Fibroblast of skin of abdomen (primary cell): ENCODE measurements at places on chromosomes 6 and 20.
A peak's percentile ranks its signal among the peaks of the same experiment; 100 is the strongest.

DNA sequence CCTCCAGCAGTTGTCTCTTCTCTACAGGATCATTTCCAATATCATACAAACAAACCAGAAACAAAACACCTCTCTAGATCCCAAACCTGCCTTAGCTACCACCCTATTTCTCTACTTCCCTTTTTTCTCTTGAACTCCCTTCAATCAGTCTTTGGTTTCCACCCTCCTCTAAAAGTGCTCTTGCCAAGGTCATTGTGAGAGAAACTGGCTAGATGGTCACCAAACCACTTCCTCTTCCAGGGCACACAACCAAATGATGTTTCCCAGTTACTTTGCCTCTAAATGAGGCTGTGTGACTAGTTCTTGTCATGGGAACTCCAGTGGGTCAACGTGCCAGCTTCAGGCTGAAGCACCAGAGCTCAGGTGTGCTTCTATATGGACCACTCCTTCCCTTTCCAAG is 85.8 kb upstream of the ARMC2 start:
- no peak for DNase-seq

DNA sequence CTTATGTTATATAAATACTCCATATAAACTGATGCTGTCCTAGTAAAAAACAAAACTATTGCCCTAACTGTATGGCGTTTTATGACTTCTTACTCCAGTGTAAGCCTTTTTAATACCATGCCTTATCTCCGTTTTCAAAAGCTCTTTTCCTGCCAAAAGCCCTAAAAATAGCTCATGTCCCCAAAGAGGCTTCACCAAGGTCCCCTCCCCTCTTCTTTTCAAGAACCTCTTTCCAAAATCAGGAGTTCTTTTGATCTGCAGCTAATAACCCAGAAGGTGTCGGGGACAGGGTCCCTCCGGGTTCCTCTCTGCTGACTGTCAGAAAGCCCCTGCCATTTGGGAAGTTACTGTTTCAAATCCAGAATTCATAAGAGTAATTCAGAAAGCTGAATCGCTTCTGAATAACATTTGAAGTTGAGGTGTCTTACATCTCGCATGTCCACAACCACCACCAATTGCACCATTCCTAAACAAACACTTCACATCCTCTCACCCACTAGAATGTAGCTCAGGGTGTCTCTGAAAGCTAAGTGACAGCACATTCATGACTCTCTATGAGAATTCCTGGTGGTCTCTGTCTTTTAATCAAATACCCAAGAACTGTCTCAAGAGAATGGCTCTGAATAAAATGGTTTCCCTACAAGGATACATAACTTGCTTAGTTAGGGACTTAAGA is 13.3 kb downstream of the TASP1 start:
- DNase-seq = no peak

DNA sequence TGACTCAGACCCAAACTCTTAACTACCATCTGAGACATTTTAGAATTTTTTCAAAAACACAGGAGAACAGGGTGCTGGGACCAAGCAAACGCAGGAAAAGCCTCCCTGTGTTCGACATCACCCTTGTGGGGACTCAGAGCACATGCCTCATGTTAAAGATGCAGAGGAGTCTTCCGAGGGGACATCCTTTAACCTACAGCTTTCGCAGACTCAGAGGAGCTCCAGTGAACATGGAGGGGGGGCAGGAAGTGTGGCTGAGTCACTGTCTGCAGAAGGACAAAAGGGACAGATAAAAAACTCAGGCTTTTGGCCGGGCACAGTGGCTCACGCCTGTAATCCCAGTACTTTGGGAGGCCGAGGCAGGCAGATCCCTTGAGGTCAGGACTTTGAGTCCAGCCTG is 15.1 kb downstream of the BMP7 start:
- DNase-seq = no peak

DNA sequence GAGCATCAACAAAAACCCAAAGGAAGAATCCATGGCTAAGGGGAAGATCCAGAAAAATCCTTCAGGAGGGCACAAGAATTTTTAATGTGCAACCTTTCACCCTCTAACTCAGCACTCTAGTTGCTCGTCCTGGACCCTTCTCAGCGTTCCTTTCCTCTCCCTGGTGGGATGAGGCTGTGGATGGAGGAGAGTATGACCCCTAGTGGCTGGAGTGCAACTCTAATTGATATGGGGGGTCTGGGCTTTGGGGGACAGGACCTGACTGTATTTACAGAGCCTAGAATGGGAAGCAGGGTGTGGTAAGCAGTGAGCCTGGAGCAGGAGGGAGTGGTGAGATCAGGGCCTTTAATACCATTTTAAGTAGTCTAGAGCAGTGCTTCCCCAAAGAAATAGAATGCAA is 83.9 kb upstream of the CEP85L start:
- peak; percentile 32 for DNase-seq

DNA sequence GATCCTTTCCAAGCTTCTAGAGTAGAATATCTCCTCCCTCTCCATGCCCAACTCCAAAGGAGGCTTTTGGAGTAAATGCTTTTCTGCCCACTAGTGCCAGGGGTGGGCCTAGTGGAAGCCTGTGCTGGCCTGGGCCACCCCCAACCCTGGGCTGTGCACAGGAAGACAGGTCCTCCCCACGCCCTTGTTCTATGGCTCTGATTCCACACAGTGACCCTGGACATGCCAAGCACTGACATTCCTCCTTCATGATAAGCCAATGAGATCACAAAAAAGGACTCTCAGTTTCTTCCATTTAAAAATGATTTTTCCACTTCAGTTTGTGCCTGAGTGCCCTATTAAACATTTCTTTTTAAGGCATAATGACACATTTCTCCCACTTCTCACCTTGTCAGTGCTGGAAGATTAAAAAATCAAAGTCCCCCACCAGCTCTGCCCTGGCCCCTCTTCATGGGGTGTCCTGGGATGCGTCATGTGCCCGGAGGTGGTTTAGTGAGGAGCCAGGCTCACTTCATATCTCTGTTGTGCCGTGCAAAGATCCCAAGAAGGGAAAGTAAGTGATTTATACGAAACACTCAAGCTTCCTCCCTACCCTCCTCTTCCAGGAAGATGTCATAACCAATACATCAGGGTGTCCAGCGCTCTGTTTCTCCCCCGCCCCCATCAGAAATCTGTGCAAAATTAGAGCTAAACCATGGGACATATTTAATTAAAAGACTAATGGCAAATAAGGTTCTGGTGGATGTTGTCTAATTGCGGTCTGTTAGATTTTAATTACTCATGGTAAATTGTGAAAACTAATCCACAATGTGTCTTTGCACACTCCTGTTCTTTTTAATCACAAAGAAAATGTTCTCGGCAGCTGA is 255.0 kb downstream of the NRN1 start:
- DNase-seq = peak; percentile 46
